Inflammatory macrophage treated with lipopolysaccharide for 4 hours (primary cell): ENCODE measurements at places on chromosomes 5 and 9.

- DNase-seq, result no peak
These were observed 284.8 kb downstream of the CTNND2 start for GRCh38 chr5:11619339-11620024.

- DNase-seq, result no peak
These were observed 4.0 kb upstream of the FOXB2 start for GRCh38 chr9:77015327-77016048.

GRCh38 chr5:69467442-69468225, 25.0 kb upstream of the OCLN start:
- DNase-seq, result peak; percentile 22

- DNase-seq, result no peak
These were observed 64.3 kb downstream of the C9 start for GRCh38 chr5:39299962-39300361.

GRCh38 chr5:116759860-116760640, 185.4 kb upstream of the SEMA6A start:
- DNase-seq, result no peak

DNA sequence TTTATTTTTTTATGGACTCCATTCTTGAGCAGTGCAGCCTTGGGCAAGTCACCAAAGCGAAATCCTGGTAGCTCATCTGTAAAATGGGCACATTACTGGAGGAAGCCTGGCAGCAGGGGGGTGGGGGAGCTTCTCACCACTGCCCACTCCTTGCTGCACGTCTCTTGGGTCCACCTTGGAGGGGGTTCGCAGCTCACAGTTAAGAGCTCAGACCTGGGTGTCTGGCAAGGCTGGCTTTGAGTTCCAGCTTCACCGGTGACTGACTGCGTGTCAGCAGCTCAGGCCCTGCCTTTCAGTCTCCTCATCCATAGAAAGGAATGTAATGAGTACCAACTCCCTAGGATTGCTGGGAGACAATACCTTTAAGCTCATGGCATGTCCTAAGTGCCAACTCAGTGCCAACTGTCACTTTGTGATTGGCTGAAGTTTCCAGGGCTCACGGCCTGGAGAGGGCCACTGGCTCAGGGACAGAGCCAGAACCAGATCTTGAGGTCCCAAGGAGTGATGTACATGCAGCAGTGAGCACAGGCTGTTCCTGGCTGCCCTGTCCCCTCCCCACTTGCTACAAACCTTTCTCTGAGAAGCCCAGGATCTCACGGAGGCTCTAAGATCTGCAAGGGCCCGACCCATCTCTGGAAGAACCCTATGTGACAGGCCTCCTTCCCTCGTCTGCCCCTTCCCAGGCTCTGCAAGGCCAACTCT, 72.9 kb downstream of the C9orf50 start:
- no peak for DNase-seq

GRCh38 chr9:89743216-89743572, 138.4 kb downstream of the GADD45G start:
- no peak for DNase-seq

DNA sequence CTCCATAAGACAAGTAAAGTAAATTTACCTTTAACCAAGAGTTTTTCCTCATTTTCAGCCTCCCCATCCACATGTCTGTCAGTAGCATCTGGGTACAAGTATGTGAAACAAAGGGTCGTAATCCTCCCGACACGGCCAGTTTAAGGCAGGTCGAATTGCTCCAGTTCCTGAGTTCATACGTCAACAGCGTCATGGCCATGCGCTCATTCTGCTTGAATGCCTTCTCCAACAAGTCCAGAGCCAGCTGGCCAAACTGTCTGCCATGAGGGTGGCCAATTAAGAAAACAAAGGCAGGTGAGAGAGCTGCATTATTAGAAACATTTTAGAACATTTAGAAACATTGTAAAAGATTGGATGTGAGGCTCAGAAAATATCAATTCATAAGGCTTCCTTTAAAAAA, 87.5 kb downstream of the TRPM6 start:
- no peak for DNase-seq

- DNase-seq, result no peak
These were observed 138.6 kb upstream of the NFIB start for GRCh38 chr9:14452539-14452938.

DNA sequence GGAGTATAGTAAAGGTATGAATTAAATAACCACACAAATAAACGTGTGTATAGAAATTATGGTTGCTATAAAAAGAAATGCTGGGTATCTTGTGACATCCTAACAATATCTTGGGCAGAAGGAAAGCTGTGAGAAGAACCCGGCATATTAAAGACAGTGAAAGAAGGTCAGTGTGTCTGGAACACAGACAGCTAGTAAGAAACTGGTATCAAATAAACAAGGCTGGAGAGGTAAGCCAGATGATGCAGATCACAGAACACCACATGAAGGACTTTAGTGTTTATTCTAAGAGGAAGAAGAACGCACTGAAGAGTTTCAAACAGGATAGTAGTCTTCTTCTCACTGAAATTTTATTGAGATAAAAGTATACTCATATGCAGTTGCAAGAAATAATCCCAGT, 24.4 kb downstream of the TMEM245 start:
- DNase-seq, result no peak
